Aorta (tissue), 5 donors: ENCODE measurements at places on chromosomes 6 and 20. TPM values are rescaled to one million over a fixed set of nuclear protein-coding genes. Genes with fewer than 3 reads are reported as not detected.

GRCh38 chr6:90343576-90343975 lies 46.9 kb upstream of the BACH2 start:
- no peaks in the 10 kb centered on the region for H3K27me3 ChIP-seq
- H3K4me1 ChIP-seq = no peaks in the 10 kb centered on the region
- no peak overlapping the region for H3K27ac ChIP-seq

DNA sequence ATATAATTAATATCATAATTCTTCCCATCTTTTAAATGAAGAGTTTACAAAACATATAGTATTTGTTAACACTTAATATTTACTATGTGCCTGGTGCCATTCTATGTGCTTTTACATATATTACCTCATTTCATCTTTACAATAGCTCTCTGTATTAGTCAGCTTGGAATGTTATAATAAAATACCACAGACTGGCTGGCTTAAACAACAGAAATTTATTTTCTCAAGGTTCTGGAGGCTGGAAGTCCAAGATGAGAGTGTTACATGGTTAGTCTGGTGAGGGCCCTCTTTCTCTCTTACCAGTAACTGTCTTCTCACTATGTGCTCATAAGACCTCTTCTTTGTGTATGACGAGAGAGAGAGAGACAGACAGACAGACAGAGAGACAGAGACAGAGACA lies 110.2 kb downstream of the NKAIN2 start:
- H3K27me3 ChIP-seq = no peaks in the 10 kb centered on the region
- no peak overlapping the region for H3K27ac ChIP-seq
- no peaks in the 10 kb centered on the region for H3K36me3 ChIP-seq
- H3K4me3 ChIP-seq = no peak overlapping the region
- DNase-seq = no peak

DNA sequence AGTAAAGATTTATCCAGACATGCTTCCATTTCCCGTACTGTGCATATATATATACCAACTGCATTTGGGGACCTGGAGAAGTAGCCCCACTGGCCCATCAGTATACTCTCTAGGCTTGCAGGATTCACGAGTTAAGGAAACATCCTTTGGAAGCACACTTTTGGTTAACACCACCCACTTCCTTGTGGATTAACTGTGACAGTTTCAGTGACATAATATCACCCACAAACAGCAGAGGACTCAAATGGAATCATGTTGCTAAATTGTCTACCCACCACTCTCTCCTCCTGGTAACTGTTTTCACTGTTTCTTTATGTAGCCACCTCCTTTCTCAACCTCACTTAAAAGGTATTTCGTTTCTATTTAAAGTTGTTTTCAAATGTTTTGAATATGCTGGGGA lies 55.0 kb downstream of the PROKR2 start:
- H3K4me3 ChIP-seq = no peak overlapping the region
- no peak overlapping the region for H3K27ac ChIP-seq
- no peak for DNase-seq
- no peaks in the 10 kb centered on the region for H3K27me3 ChIP-seq

DNA sequence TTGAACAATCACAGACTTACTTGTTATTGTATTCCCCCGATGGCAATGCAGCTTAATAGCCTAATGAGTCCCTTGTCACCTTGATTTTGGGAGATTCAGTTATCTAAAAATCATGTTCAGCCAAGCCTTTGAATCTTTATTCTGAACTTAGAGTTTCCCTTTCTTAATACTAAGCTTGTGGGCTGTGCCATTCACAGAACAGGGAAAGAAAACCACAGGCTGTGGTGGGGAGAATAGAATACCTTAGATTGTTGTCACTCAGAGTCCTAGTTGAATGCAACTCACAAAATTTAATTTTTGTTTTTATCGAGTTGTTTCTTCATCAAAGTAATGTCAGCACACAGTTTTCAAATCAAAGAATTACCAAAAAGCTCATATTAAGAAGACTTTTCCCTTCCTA lies 37.4 kb downstream of the RFPL4B start:
- H3K27ac ChIP-seq = no peak overlapping the region
- no peaks in the 10 kb centered on the region for H3K4me1 ChIP-seq
- H3K27me3 ChIP-seq = no peaks in the 10 kb centered on the region
- DNase-seq = no peak

DNA sequence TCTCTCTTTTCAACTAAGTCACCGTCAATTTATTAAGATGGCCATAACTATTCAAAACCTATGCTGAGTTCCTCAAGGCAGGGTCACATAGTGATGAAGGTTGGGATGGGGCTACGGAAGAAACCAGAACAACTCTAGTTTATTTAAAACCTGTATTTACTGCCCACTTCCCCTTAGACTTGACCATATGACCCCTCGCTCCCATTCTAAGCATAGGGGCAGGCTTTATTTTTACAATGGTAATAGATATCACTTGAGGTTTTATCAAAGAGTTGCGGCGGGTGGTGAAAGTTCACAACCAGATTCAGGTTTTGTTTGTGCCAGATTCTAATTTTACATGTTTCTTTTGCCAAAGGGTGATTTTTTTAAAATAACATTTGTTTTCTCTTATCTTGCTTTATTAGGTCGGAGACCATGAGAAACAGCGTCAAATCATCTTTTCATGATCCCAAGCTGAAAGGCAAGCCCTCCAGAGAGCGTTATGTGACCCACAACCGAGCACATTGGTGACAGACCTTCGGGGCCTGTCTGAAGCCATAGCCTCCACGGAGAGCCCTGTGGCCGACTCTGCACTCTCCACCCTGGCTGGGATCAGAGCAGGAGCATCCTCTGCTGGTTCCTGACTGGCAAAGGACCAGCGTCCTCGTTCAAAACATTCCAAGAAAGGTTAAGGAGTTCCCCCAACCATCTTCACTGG lies 5.5 kb downstream of the EDN1 start:
- peak overlapping the region; percentile 34 for H3K4me3 ChIP-seq
- no peak overlapping the region for H3K27ac ChIP-seq
- H3K4me1 ChIP-seq = no peaks in the 10 kb centered on the region
- H3K36me3 ChIP-seq = no peaks in the 10 kb centered on the region
- H3K27me3 ChIP-seq = no peaks in the 10 kb centered on the region

DNA sequence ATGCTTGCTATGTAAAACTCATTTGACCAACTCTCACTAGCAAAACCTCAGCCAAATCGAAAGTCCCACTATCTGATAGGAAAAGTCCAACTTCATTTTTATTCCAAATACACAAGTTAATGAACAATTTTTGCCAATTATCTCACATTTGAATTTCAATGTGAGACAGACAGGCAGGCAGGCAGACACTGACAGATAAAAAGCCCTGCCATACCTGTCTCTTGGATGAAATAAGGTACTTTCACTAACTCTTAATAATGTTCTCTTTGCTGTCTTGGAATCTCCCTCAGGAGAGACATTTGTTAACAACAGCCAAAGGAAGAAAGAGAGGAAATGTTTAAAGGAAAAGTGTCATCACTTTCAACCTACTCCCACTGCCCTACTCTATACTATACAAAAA lies 82.0 kb downstream of the RNGTT start:
- no peak overlapping the region for H3K27ac ChIP-seq
- H3K4me3 ChIP-seq = no peak overlapping the region
- no peak for DNase-seq
- no peaks in the 10 kb centered on the region for H3K4me1 ChIP-seq
- H3K36me3 ChIP-seq = no peaks in the 10 kb centered on the region

DNA sequence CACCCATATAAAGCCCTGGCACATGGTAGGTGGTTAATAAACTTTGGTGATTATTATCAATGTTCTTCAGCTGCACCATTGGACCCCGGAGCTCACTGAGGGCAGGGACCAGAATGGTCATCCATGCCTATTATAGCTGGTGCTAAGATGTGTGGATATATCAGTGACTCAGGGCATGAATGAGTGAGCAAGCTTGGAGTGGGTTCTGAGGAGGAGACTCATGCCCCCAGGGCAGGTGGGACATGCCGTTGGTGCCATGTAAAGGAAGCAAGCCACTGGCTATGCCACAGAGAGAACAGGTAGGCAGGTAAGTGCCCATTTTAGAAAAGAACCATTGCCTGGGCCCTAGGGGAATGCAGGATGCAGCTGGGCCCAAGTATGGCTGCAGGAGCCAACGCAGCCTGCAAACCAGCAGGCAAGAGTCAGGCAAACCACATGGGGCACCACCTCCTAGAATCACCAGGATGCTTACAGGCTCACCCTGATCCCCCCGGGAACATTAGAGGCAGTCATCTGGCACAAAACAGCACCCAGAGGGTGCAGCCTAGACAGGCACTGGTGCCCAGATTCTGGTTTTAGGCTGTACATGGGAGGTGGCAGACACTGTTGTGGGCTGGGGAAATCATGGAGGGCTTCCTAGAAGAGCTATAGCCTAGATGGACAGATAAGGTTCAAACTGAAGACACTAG lies 23.5 kb downstream of the PLAGL2 start:
- H3K4me1 ChIP-seq = no peaks in the 10 kb centered on the region
- DNase-seq = peak; percentile 24
- no peaks in the 10 kb centered on the region for H3K27me3 ChIP-seq
- no peak overlapping the region for H3K4me3 ChIP-seq

DNA sequence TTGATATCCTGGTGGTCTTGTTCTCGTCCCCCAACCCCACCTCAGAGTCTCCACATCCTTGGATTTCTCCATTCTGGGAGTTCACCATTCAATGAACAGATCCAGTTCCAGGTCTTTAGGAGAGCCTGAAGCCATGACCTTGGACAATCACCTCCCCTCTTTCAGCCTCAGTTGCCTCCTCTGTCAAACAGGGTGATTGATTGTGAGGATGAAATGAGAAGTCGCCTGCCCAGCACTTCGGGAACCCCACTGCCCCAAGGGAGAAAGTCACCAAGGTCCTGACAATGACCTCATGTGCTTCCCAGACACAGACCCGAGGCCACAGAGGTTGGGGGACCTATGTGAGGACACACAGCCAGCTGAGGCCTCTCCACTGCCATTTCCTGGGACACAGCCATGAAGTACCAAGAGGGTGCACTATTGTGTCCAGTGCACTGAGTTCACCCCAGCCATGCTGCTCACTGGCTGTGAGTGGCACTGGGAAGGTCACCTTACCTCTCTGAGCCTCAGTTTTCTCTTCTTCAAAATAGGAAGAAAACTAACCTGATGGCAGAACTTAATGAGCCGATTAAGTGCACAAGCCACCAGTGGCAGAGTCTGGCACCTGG lies 61.7 kb downstream of the SNAI1 start:
- H3K27ac ChIP-seq = no peak overlapping the region
- no peaks in the 10 kb centered on the region for H3K36me3 ChIP-seq
- no peak for DNase-seq
- H3K4me1 ChIP-seq = no peaks in the 10 kb centered on the region

DNA sequence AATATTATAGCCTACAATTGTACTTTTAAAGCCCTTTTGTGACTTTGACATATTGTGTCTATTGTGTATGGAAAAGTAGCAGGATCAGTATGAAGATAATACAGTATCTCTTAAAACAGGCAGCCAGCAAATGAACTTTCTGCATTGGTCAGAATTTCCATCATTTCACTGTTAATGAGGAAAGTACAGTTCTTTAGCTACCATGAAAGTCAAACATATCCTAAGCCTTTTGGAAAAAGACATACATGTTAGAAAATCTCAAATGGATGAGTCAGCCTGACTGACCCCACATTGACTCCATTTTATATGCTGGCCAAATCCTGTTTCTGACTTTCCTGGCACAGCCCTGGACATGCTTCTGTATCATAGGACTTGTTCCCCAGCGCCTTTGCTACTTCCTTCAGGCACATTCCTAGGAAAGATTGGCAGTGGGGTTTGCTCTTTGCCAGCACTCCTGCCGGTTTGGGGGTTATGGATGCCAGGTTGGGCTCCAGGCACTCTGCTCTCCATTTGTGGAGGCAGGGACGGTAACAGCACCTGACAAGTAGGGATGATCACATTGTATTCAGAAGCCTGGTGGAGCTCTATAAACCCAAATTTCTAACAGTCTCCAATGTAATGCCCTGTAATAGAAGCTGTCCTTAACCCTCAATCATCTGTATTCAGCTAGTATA lies 43.7 kb downstream of the TOP1 start:
- DNase-seq = no peak
- H3K4me1 ChIP-seq = peaks cover 3% of the 10 kb centered on the region
- peak overlapping the region; percentile 82 for H3K27ac ChIP-seq
- no peak overlapping the region for H3K4me3 ChIP-seq
- H3K27me3 ChIP-seq = no peaks in the 10 kb centered on the region
- H3K36me3 ChIP-seq = no peaks in the 10 kb centered on the region

GRCh38 chr6:167409079-167409478 lies 84.2 kb downstream of the TTLL2 start:
- no peak overlapping the region for H3K27ac ChIP-seq
- H3K36me3 ChIP-seq = no peaks in the 10 kb centered on the region
- no peak for DNase-seq
- H3K4me1 ChIP-seq = no peaks in the 10 kb centered on the region
- no peak overlapping the region for H3K4me3 ChIP-seq

GRCh38 chr20:49985617-49986016 lies 2.8 kb downstream of the SNAI1 start:
- H3K4me1 ChIP-seq = no peaks in the 10 kb centered on the region
- H3K27me3 ChIP-seq = no peaks in the 10 kb centered on the region
- no peak overlapping the region for H3K27ac ChIP-seq

GRCh38 chr20:45044084-45044573 lies 56.8 kb downstream of the KCNS1 start:
- no peak for DNase-seq
- no peaks in the 10 kb centered on the region for H3K36me3 ChIP-seq
- no peaks in the 10 kb centered on the region for H3K4me1 ChIP-seq
- H3K27me3 ChIP-seq = no peaks in the 10 kb centered on the region

C2 gene
- total RNA-seq = 46.6 TPM

DNAH8 gene
- total RNA-seq = 0.03 TPM

TGM6 gene
- not detected for total RNA-seq

SOBP gene
- 20.2 TPM for total RNA-seq

SPATA25 gene
- total RNA-seq = 8.6 TPM

PLCB1 gene
- 35.0 TPM for total RNA-seq

RAMACL gene
- 2.4 TPM for total RNA-seq

RIPPLY2 gene
- not detected for total RNA-seq

STK4 gene
- total RNA-seq = 40.1 TPM

MATN4 gene
- total RNA-seq = 0.42 TPM

PDE7B gene
- 6.9 TPM for total RNA-seq

ENTPD6 gene
- total RNA-seq = 68.8 TPM

TENT5A gene
- 25.5 TPM for total RNA-seq

ZNF512B gene
- 16.5 TPM for total RNA-seq

HLA-G gene
- 0.29 TPM for total RNA-seq

LPIN3 gene
- 22.6 TPM for total RNA-seq

BMP2 gene
- total RNA-seq = 3.5 TPM

PRR18 gene
- total RNA-seq = not detected
